SK-N-MC (cell line): ENCODE measurements at places on chromosomes 3 and 15.

DNA sequence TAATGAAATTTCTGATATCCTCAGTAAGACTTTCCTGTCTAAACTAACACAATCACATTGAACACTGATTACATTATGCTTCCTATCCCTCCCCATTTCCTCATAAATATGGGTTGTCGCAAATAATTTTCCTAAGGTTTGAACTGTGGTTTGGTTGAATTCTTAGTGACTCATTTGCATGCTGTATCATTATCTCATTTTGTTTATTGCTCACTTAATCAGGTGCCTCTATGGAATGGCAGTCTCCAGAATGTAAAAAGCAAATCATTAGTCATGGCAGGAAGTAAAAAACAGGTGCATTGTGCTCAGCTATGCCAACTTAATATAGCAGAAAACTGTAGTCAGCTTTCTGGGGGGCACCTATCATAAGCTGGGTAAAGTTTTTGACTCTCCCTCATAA is 216.0 kb upstream of the ZBTB20 start:
- DNase-seq: no peak

DNA sequence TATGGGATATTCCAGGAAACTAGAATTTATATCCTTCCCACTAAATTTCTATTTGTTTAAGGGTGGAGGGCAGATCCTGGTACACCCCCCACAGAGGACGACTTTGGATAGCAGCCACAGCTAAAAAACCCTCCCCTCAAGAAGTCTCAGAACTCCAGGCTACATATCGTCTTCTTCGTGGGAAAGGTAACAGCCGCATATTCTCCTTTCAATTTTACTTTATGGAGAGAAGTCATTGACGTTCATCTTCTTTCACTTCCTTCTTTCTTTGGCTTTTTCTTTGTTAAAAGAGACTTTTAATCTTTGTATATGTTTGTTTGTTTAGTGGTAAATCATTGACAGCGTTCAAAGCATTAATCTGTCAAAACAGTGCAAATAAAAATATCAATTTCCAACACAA is 36.3 kb downstream of the TRIP4 start:
- no peak for DNase-seq

GRCh38 chr3:187165144-187165543 is 25.8 kb upstream of the RPL39L start:
- peak; percentile 44 for DNase-seq

- DNase-seq: no peak
Observed at GRCh38 chr15:75639191-75639708, 774 bp downstream of the IMP3 start.

DNA sequence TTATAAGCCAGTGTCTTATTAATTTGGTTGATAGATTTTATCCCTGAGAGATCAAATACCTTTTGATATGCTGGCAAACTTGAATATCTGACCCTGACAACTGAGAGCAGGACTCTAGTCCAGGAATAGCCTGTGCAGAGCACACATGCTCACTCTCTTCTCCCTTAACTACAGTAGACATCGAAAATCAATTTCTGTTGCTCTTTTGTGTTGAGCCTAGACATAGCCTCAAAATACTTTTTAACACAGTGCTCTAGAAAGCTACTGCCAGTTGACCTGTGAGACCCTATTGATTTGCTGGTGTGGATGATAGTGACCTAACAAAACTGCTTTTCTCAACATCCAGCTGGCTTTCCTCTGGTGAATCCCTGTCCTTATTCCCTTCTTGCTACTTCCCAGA is 86.4 kb upstream of the ANKRD28 start:
- DNase-seq: no peak

GRCh38 chr3:155995525-155996370 is 124.6 kb upstream of the KCNAB1 start:
- peak; percentile 22 for DNase-seq

GRCh38 chr3:136042608-136043221 is 77.2 kb downstream of the PPP2R3A start:
- DNase-seq: peak; percentile 75

GRCh38 chr15:79050341-79050740 is 40.2 kb downstream of the RASGRF1 start:
- no peak for DNase-seq

GRCh38 chr3:132378846-132379245 is 38.5 kb upstream of the DNAJC13 start:
- no peak for DNase-seq

DNA sequence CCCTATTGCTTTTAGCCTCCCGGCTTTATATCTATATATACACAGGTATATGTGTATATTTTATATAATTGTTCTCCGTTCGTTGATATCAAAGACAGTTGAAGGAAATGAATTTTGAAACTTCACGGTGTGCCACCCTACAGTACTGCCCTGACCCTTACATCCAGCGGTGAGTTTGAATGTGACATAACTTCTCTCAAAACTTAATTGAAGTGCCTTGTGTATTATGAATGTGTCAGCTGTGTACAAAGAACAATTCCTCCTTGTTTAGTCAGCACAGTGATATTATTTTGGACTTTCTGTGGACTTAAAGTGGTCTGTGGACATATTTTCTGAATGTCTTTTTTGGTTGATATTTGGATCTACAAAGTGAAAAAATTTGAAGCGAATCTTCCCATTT is 220 bp downstream of the TP63 start:
- DNase-seq: no peak

DNA sequence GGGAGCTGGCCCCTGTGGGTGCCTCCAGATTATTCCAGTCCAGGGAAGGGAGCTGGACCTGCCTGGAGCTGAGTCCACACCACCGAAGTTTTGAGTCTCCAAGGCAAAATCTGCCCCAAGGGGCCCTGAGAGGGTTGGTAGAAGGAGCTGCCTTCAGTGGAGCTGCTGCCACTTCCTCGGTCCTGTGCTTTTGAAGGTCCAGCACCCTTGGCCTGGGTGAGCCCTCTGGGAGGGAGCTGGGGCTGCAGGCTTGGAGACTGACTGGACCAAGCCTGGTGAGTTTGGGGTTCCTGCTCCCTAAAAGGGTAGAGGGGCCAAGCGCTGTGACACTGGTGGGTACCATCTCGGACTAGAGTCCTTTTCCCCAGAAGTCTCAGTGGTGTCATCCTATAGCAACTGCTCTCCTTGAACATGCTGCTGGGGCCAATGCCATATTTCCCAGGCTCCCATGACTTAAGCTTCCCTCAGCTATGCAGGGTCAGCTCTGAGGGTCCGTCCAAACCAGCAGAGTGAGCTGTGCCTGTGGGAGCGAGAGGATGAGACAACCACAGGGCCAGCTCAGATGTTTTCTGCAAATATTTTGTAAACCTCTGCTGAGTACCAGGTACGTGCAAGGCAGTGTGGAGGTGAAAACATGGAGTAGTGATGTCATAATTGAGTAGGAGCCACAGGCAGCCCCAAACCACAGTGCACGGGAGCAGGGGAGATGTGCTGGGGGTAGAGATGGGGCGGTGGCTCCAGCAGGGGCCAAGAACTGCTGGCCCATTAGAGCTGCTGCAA is 96.0 kb downstream of the ABHD5 start:
- no peak for DNase-seq
